Stimulated activated naive B cell treated with anti-CD40 and anti-IgM and Interleukin-4, amounts not matched to agents 10 μg/mL and 1 μg/mL and 100 μg/mL, for 72 hours (primary cell): ENCODE measurements at places on chromosomes 2 and 18.

DNA sequence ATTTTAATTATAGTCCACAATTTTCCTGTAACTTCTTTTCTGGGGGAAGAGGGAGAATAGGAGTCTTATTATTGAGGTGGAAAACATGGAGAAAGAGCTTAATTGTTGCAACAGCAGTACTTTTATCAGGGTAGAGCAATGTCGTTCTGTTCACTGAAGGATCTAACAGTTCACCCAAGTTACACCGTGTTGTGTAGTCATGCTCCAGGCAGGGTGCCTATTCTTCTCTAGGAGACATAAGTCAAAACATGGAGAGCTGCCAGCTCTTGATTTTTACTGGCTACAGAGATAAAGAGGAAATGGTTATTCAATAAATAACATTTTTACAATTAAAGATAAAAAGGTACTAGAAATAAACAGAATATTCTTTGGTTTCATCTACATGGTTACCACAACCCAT, 594.3 kb upstream of the NETO1 start:
- no peaks in the 10 kb centered on the region for H3K36me3 ChIP-seq
- H3K4me1 ChIP-seq = no peaks in the 10 kb centered on the region
- DNase-seq = no peak

DNA sequence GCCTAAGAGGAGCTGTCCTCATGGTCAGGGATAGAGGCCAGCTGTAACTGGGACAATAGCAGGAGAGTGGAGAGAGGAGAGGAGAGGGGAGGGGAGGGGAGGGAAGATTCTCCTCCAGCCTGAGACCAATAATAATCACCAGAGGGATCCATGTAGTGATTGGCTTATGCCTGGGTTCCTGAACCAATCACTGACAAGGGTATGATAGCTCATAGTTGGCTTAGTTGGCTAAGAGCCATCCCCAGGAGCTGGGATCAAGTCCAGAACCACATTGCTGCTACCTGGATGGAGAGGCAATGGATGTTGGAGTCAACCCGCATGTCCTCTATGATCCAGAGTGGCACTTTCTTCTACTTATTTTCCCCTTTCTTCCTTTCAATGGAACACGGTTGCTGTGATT, 7.7 kb upstream of the ST8SIA5 start:
- no peak for DNase-seq
- no peak overlapping the region for H3K27ac ChIP-seq
- H3K27me3 ChIP-seq = peaks cover 27% of the 10 kb centered on the region
- H3K4me3 ChIP-seq = no peak overlapping the region
- H3K4me1 ChIP-seq = peaks cover 8% of the 10 kb centered on the region
- no peaks in the 10 kb centered on the region for H3K36me3 ChIP-seq

GRCh38 chr2:186919296-186919695, 70.3 kb upstream of the ZSWIM2 start:
- peaks cover under 1% of the 10 kb centered on the region for H3K4me1 ChIP-seq
- H3K4me3 ChIP-seq = no peak overlapping the region
- H3K27ac ChIP-seq = no peak overlapping the region
- H3K36me3 ChIP-seq = no peaks in the 10 kb centered on the region
- H3K27me3 ChIP-seq = no peaks in the 10 kb centered on the region

DNA sequence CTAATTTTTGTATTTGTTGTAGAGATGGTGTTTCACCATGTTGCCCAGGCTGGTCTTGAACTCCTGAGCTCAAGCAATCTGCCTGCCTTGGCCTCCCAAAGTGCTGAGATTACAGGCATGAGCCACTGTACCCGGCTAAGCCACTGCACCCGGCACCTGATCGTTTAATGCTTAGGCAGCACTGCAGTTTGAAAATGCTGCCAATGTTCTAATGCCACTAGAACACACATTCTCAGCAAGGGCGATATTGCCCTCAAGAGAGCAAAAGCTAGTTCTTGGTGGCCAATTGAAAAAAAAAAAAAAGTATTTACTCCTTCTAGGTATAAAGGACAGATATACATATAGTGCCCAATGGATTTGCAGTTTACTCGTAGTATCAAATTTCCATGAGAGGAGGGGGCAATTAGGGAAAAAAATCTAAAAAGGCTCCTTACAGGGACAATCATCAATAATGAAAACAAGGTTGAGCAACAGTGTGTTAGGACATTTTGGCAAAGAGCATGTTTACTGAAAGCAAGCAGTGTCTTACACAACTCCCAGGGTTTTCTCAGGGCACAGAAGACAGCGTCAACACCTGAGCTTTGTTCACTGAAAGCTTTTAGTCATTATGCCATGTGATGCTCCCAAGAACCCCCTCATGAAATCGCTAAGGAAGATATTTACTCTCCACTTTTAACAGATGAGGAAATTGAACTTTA, 199.9 kb upstream of the PKDCC start:
- H3K27me3 ChIP-seq = peaks cover 43% of the 10 kb centered on the region
- H3K36me3 ChIP-seq = no peaks in the 10 kb centered on the region
- H3K4me3 ChIP-seq = no peak overlapping the region
- DNase-seq = no peak
- no peaks in the 10 kb centered on the region for H3K4me1 ChIP-seq

GRCh38 chr2:182867426-182868053, 1.1 kb upstream of the FRZB start:
- peaks cover 52% of the 10 kb centered on the region for H3K27me3 ChIP-seq
- H3K27ac ChIP-seq = no peak overlapping the region
- H3K4me1 ChIP-seq = peaks cover 22% of the 10 kb centered on the region
- no peaks in the 10 kb centered on the region for H3K36me3 ChIP-seq

DNA sequence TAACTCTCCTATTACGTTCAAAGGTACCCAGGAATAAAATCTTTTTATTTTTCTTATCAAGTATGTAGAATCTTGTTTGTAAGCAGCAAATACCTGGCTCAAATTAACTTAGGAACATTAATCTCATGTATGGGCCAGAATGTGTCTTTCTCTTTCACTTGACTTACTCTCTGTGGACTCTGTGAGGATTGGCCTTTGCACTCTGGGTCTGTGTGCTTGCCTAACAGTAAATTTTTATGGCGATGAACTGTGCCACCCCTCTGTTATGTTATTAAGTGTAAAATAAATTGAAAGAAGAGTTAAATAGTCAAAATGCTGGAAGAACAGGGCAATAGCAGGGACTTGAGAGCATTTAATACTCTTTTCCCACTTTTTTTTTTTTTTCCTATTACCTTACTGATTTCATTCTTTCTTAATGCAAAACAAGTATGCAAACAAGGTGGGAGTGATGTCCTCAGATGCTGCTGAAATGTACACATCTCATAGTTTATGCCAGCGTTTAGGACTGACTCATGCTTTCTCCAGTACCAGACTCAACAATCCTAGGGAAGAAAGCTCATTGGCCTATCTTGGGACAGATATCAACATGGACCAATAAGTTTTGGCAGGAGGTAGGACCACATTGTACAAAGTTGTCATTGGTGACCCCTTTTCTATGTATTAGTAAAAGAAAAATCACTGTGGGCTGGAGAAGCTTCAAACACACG, 25.5 kb downstream of the LYPD6 start:
- H3K36me3 ChIP-seq = no peaks in the 10 kb centered on the region
- DNase-seq = no peak
- H3K4me3 ChIP-seq = no peak overlapping the region
- H3K27ac ChIP-seq = no peak overlapping the region

- H3K4me3 ChIP-seq = no peak overlapping the region
- no peaks in the 10 kb centered on the region for H3K4me1 ChIP-seq
- H3K36me3 ChIP-seq = peaks cover 1% of the 10 kb centered on the region
- no peak overlapping the region for H3K27ac ChIP-seq
- no peak for DNase-seq
These were observed 442.8 kb upstream of the SYT4 start for GRCh38 chr18:43720041-43720440.

DNA sequence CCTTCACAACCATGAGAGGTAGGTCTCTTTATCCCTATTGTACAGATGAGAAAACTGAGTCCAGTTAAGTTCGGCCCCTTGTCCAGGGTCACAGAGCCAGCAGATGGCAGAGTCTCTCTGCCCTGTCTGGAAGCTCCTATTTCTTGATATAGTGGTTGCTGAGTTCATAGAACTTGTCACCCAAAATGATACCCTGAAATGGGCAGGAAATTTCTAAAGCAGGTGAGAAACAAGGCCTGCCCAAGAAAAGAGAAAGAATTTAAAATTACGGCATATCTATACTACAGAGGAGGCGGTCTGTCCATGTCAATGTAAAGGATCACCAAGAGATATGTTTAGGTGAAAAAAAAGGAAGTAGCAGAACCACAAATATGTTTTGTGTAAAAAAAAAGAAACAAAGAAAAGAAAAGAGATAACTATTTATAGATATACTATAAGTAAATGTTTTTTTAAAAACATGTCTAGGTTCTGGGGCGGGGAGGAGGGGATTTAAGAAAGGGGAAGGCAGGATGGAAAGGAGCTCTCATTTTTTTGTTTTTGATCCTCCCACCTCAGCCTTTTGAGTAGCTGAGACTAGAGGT, 39.8 kb downstream of the MYO7B start:
- H3K27me3 ChIP-seq = no peaks in the 10 kb centered on the region
- H3K27ac ChIP-seq = peak overlapping the region; percentile 60
- DNase-seq = no peak
- H3K4me1 ChIP-seq = peaks cover 43% of the 10 kb centered on the region
- H3K4me3 ChIP-seq = peak overlapping the region; percentile 20

DNA sequence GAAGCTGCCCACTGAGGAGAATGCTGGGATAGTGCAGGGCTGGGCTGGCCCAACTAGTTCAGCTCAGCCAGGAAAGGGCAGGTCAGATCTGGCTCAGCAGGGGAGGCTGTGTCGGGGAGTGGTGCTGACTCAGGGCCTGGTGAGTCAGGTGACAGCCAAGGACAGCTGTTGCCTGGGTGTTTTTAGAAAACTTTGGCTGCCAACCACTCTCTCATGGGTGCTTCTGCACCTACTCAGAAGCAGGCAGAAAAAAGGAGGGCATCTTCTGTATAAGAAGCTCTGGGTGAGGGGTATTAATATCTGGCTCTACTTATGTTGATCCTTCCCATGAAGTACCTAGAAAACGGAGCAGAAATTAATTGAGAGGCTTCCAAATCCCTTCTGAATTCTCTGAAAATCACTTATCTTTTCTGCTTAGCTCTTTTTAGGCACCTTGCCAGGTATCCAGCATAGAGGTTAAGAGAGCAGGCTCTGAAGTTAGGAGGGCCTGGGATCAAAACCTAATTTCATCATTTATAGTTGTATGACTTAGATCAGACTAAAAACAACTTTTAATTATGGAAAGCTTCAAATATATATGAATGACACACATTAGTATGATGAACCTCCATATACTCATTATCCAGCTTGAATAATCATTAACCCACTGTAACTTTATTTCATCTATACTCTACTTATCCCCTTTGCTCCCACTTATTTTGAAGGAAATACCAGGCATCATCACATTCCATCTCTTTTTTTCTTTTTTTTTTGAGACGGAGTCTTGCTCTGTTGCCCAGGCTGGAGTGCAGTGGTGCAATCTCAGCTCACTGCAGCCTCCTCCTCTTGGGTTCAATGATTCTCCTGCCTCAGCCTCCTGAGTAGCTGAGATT, 15.5 kb upstream of the RAB10 start:
- no peak for DNase-seq
- no peaks in the 10 kb centered on the region for H3K27me3 ChIP-seq
- peak overlapping the region; percentile 49 for H3K27ac ChIP-seq
- no peak overlapping the region for H3K4me3 ChIP-seq
- no peaks in the 10 kb centered on the region for H3K36me3 ChIP-seq

DNA sequence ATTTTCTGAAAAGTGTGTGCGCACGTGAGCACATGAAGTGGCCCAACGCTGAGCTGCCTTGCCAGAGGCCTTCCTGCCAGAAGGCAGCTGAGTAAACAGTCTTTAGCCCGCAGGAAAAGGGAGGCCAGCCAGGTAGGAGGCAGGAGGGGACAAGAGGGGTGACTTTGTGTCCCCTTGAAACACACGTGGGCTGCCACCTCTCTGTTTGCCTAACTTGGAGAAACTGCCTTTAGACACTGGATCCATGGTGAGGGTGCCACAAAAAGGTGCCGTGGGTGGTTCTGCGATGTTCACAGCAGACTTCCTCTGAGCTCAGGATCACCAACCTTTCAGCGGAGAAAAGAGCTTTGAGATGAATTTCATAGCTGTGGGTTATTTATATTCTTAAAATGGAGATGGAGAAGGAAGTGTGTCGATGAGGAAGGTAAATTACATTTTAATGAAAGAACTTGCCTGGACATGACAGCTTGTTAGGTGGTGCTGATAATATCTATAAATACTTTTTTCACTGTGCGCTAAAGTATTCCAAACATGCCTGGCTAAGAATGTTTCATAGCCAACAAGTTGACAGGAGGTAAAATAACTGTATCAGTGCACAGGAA, 36.6 kb upstream of the ASB1 start:
- DNase-seq = no peak
- H3K4me1 ChIP-seq = no peaks in the 10 kb centered on the region
- H3K27ac ChIP-seq = no peak overlapping the region
- no peaks in the 10 kb centered on the region for H3K27me3 ChIP-seq

DNA sequence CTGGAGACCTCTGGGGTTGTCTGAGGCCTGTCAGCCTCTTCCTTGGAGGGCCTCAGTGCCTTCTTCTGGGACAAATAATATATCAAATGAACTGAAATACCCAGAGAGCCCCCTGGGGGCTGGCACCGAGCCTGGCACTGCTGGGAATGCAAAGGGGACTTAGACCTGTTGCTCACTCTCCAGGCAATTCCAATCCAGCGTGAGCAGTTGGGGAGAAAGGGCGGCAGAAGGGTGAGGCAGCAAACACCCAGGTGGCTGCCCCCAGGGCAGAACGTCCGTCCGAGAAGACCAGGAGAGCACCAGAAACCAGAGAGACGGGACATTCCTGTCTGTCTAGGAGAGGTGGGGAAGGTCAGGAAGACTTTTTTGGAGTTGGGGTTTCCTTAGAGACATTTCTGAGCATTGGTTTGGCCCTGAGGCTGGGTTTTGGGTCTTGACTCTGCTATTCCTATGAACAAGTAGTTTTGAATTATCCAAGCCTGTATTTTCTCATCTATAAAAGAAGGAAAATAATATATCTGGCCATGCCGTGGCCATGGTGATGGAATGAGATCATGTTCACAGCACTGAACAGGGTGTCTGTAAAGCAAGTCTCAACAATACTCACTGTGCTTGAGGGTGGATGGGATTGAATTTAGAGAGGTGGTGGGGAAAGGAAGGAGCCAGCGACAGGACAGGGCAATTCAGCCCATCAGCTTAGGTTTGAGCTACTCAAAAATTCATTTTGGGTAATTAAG, 44.3 kb upstream of the ZBTB7C start:
- peaks cover 77% of the 10 kb centered on the region for H3K27me3 ChIP-seq
- H3K36me3 ChIP-seq = no peaks in the 10 kb centered on the region
- no peak overlapping the region for H3K4me3 ChIP-seq
- H3K4me1 ChIP-seq = no peaks in the 10 kb centered on the region
